GM13977 (cell line): ENCODE measurements at places on chromosomes 6 and 20.

- DNase-seq: no peak
These were observed 36.2 kb downstream of the TGM3 start for GRCh38 chr20:2331901-2332565.

DNA sequence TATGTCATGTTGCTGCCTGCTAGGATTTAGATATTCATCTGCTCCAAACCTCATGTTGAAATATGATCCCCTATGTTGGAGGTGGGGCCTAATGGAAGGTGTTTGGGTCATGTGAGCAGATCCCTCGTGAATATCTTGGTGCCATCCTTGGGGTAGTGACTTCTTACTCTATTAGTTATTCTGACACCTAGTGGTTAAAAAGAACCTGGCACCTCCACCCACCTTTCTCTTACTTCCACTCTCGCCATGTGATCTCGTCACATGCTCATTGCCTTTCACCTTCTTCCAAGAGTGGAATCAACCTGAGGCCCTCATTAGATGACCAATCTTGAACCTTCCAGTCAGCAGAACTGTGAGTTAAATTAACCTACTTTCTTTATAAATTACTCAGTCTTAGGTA is 549.4 kb upstream of the SYNCRIP start:
- DNase-seq: no peak

DNA sequence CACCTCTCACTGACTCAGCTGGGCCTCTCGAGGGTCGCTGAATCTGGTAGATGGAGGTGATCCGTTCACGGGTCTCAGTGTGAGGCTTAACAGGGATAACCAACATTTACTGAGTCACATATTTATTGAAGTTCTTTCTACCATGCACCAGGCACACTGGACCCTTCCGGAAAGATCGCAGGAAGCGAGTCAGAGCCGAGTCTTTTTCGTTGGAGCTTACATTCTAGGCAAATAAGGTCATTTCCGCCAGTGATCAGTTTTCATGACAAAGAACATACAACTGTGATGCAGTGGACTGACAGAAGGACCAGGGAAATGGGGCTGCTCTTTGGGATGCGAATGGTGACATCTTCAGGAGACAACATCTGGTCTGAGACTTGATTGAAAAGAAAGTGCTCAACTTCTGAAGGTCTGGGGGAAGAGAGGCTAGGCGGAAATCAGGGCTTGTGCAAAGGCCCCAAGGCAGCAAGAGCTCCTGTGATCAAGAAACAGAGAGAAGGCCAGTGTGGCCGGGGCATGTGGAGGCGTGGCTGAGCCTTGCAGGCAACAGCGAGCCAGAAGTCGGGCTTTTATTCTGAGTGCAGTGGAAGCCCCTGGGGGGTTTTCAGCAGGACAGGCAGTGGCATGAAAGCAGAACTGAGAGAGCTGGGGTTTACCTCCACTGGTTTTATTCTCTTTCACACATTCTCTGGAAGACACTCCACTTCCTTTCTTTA is 56.7 kb downstream of the APCDD1L start:
- DNase-seq: peak; percentile 84

DNA sequence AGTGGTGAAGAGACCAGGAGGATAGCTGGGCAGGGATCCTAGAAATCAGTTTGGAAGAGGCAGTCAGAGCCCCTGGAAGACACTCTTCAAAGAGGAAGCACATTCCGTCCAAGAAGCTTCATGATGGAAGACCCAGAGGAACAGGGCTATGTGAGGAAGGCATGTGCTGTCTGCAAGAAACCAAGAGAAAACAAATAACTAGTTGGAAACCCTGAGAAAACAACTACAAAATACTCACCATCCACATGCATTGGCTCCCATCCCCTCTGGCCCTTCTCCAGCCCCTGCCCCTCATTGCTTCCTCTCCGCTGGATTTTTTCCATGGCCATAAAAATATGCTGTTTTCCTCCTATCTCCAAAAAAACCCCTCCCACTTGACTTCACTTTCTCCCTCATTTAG is 40.9 kb upstream of the SMOC2 start:
- DNase-seq: no peak

DNA sequence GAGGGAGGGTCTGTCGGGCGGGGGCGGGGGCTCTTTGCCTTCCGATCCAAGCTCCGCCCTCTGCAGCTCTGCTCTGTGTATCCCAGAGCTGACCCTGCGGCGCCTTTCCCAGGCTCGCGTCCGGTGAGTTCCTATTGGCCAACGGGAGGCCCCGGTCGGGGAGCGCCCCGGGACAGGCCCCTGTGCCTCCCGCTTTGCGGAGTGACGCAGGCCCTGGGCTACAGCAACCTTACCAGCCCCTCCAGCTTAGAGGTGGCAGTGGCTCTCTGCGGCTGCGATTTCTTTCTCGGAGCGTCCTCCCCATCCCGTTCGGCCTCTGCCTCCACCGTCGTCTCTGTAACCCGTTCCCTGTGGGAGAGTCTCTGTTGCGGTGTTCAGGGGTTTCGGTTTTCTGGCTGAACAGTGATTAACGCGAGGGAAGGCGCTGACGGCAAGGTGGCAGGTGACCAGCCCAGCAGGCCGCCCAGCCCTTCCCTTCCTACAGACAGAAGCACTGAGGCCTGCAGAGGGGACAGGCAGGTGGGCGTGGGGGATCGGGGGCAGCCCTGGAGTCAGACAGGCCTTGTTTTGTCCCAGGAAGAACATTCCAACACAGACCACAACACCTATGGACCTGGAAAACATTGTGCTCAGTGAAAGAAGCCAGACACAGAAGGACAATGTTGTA is 18.1 kb upstream of the CEBPB start:
- no peak for DNase-seq

DNA sequence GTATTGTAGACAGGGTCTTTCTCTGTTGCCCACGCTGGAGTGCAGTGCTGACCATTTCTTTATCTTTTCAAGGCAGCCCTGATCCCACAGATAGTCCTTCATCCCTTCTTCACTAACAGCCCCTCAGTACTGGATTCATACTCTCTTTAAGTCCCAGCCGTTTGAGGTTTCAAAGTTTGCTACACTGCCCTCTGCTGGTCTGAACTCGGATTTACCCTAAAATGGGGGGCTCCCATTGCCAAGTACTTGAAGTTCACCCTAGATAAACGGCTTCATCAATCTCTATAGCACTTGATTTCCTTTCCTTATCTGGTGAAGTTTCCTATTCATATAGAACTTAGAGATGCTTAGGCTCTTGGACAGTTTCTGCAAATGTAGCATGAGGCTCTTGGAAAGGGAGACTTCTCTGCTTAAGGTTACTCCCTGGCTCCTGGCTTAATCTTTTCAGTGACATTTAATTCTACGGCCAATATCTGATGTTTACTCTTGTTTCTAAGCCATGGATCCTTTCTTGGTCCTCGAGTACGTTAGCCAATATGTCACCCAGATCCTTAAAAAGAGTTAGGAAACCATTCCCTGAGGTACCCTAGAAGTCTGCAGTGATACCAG is 21.4 kb upstream of the PREP start:
- DNase-seq: peak; percentile 49

DNA sequence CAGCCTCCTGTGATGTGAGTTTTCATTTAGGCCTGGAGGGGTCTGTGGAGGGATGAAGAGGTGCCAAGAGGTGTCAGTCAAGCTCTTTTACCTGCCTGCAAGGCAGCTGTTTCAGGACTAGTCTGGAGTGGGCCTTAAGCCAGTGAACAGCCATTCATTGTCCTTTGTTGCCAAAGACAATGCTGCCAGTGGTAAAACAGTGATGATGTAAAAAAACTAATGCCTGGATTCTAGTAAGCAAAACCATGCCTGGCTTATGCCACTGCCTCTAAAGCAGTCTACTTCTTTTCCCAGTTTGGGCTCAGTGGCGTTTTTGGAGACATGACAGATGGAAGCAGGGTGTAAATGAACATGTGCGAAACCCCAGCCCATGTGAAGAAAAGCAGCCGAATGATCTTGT is 93.5 kb upstream of the KCNK16 start:
- DNase-seq: no peak

DNA sequence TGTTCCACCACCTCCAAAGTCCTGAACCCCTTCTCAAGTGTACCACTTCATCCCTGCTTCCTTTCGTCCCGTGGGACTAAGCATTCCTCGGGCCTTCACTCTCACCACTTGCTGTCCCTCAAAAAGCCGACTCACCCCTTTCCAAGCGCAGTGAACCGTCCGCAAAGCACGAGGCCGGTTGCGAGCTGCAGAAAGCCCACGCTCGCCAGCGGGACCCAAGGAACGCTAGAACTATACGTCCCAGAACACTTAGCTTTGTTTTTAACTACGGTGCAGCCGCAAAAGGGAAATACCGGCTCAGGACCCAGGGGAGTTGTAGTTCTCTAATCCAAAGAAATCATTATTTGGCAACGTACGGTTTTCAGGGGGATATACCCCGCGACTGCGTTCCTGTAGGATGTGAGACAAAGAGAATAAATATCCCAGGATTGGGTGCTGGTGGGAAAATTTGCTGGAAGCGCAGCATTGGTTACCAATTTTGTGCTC is 416 bp upstream of the POLR1H start:
- no peak for DNase-seq

DNA sequence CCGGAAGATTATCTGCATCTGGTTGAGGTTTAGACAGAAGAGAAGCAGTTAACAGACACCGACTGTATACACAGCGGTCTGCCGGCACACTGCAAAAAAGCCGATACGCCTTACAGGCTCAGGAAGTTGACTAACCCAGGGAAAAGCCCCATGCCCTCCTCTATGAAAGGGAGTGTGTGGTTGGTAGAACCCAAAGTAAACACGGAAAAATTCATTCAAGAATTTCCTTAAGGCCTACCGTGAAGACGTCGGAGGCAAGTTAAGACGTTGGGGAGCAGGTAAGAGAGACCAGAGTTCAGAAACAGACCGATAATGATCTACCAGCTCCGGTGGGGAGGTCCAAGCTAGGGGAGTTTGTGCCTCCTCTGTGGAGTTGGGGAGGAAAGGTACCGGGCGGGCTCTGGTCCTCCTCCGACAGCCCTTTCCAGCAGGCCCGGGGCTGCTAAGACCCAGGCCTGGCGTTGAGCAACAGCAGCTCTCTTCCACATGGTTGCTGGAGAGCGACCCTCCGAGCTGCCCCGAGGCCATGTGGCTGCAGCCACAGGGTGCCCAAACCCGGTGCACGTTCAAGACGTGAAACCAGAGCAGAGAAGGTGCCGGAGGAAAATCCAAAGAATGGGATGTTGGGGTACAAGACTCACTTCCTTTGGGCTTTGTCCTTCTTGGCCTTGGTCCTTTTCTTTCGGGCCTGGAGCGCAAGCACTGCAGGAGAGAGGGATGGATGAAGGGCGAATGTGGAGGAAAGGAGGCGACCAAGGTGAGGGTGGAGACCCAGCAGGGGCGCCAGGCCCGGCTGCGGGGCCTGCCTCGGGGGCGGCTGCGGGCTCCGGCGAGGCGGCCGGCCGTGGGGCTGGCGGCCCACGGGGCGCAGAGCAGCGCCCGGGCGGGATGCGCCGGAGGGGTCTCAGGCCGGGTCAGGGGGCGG is 809 bp downstream of the SRPK1 start:
- DNase-seq: peak; percentile 33

- DNase-seq: no peak
These were observed 18.4 kb upstream of the ULBP3 start for GRCh38 chr6:150087336-150087735.

- DNase-seq: no peak
These were observed 671 bp downstream of the BPHL start for GRCh38 chr6:3119040-3119723.

GRCh38 chr6:88428068-88428467 is 261.9 kb upstream of the CNR1 start:
- DNase-seq: peak; percentile 17

DNA sequence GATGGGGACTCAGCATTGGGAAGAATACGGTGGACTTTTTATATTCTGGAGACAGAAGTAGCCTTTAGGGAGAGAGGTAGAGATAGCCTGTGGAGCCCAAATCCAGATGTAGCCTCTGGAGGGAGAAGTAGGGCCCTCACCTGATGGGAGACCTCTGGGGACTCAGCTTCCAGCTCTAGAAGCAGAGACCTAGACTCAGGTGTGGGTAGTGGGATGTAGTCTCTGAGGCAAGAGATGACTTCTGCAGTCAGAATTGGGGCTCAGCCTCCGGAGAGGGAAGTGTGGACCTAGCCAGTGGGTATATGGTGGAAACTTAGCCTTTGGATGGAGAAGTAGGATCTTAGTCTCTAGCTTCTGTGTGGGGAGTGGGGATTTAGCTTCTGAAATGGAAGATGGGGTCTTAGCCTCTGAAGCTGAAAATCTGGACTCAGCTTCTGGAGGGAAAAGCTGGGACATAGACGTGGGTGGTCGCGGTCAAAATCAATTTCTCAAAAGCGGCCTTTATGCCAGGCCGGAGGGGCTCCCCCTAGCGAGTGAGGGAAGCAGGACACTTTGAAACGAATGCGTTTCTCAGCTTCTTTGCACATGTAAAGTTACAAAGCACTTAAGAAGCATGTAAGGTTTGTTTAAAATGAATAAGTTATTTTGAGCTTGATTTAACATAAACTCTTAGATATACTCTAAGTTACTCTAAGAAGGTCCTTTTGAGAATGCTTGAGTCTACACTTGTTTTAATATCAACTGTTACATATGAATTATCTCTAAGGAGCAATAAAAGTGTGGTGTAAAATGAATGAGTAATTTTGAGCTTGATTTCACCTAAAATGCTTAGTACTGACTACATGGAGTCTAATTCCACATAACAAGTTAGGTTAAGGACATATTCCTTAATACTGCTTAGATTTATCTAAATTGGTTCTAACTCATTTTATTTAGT is 12.9 kb upstream of the ZNF343 start:
- DNase-seq: peak; percentile 48

DNA sequence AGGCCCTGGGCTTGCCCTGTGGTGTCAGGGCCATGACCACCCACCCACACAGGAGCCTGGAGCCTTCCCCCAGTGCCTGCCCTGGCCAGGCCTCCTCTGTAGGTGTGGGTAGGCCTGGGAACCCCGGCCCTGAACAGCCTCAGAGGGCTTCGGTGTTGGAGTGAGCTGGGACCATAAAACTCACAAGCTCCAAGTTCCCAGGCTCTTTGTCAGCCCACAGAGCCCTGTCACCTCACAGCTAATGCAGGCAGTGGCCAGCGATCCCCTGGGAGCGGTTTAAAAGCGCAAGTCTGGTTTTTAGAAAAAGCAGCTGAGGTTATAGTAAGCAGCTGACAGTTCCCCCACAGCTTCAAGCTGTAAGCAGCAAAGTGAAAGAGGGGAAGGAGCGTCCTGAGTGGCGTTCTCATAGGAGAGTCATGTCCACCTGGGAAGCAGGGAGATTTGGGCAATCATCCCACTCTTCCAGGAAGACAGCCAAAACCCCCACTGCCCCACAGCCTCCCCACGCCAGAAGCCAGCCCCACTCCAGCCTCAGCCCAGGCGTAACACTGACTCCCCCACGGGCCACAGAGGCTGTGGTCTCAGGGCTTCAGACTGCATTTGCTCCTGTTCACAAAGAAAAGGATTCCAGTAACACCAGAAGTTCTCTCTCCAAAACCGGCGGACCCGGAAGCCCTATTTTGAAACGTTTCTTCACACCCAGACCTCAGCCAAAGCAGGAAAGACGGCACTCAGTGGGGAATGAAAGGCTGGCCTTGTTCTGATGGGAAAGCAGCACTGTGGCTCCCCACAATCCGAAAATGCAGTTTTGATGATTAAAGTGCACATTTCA is 34.3 kb upstream of the FOXC1 start:
- DNase-seq: no peak
